ENCODE measurements at places on chromosomes 2 and 18. TPM values are rescaled to one million over a fixed set of nuclear protein-coding genes. Genes with fewer than 3 reads are reported as not detected.
A peak's percentile ranks its signal among the peaks of the same experiment; 100 is the strongest.

KCNG2 gene
- total RNA-seq, result 3.7 TPM

DNA sequence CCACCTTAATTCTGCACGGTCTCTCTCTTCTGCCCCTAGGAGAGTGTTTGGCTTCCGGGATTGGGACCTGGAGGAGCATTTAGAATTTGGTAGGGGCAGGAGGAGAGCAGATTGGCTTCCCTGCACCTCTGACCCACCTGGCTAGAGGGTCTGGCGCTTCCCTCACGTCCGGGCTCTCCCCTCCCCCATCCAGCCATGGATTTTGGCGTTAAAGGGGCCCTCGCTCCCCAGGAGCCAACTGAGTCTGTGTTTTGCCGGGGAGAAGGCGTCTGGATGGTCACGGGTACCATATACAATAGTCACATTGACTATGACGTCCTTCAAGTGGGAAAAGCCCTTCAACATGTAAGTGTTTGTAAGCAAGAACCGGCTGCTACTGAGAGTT lies 6.6 kb downstream of the HOXD3 start:
- H3K4me3 ChIP-seq, result no peak overlapping the region
- no peak for DNase-seq
- no peaks in the 10 kb centered on the region for H3K36me3 ChIP-seq
- no peak overlapping the region for H3K27ac ChIP-seq
- H3K4me1 ChIP-seq, result no peaks in the 10 kb centered on the region
- H3K27me3 ChIP-seq, result peaks cover 56% of the 10 kb centered on the region

DNA sequence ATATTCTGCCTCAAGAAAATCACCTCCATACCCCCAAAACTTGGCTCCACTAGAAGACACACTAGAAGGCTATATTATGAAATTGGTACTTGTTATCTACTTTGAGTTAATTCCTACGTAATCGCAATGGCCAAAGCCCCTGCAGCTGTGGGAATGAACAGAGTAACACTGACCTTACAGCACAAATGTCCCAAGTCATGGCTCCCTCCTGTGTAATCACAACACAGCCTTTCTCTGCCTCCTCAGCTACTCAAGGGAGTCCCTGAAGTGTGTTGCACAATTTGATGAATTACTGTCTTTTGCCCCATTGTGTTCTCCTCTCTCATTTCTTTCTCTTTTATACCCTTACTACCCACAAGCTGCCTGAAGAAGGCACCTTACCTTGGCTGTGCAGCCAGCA lies 375.2 kb downstream of the ARHGAP15 start:
- H3K27ac ChIP-seq, result no peak overlapping the region
- no peak for DNase-seq

- H3K27me3 ChIP-seq, result no peaks in the 10 kb centered on the region
- no peaks in the 10 kb centered on the region for H3K36me3 ChIP-seq
- H3K4me1 ChIP-seq, result no peaks in the 10 kb centered on the region
- H3K4me3 ChIP-seq, result no peak overlapping the region
These were observed 137.4 kb upstream of the CDCA7 start for GRCh38 chr2:173217116-173217840.

- no peaks in the 10 kb centered on the region for H3K27me3 ChIP-seq
- H3K4me1 ChIP-seq, result no peaks in the 10 kb centered on the region
- no peaks in the 10 kb centered on the region for H3K36me3 ChIP-seq
These were observed 1583.2 kb downstream of the SUCLG1 start for GRCh38 chr2:82875858-82876257.

DNA sequence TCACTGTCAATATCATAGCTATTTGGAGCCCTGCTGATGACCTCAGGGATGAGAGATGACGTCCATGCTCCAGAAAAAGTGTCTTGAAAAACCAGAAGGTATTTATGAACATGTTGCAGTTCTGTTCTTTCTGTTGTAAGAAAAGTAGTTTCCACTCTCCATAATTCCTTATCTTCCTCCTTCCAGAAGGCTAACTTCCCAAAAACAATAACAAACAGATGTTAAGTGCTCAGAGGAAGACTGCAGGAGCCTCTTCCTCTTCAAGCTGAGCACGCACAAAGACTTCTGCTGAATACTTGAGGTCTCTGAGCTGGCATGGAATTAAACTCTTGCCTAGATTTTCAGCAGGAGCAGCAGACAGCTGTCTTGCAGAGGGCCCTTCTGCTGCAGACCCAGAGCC lies 434.5 kb upstream of the KLHL29 start:
- no peaks in the 10 kb centered on the region for H3K36me3 ChIP-seq
- H3K27me3 ChIP-seq, result no peaks in the 10 kb centered on the region
- DNase-seq, result no peak

- no peak overlapping the region for H3K4me3 ChIP-seq
- DNase-seq, result no peak
- H3K36me3 ChIP-seq, result no peaks in the 10 kb centered on the region
- no peak overlapping the region for H3K27ac ChIP-seq
- no peaks in the 10 kb centered on the region for H3K27me3 ChIP-seq
These were observed 47.0 kb upstream of the TTC39C start for GRCh38 chr18:23967321-23968089.

GRCh38 chr18:58468191-58468590 lies 160.7 kb downstream of the ALPK2 start:
- H3K4me1 ChIP-seq, result no peaks in the 10 kb centered on the region
- no peak overlapping the region for H3K27ac ChIP-seq
- no peaks in the 10 kb centered on the region for H3K36me3 ChIP-seq

DNA sequence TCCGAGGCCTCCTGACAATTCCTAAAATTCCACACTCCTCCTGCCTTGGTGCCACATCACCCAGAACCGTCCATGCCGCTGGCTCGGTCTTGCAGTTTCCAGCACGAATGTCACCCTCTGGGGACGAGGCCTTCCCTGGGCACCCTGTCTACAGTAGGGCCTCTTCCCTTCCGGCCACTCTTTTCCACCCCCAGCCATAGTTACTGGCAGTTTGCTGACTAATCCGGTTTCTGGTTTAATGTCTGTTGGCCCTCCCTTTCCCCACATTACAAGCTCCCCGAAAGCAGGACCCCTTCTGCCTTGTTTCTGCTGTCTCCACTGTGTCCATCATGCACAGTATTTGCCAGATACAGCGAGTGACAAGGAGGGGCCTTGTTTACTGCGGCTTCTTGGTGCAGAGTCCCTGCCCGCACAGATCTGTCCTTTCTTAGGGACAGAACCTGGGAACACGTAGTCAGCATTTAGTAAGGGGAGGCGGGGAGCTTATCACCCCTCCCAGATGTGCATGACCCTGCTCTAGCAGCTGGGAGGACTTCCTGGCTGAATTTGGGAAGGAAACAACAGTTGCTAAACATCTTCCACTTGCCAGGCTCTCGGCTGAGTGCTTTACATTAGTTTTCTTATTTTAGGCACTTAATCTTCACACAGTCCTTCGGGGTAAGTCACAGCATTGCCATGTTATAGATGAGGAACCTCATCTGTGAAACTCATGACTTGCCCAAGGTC lies 23.6 kb upstream of the CATIP start:
- no peaks in the 10 kb centered on the region for H3K4me1 ChIP-seq
- no peak overlapping the region for H3K4me3 ChIP-seq
- H3K27me3 ChIP-seq, result no peaks in the 10 kb centered on the region
- DNase-seq, result no peak
- no peaks in the 10 kb centered on the region for H3K36me3 ChIP-seq

DNA sequence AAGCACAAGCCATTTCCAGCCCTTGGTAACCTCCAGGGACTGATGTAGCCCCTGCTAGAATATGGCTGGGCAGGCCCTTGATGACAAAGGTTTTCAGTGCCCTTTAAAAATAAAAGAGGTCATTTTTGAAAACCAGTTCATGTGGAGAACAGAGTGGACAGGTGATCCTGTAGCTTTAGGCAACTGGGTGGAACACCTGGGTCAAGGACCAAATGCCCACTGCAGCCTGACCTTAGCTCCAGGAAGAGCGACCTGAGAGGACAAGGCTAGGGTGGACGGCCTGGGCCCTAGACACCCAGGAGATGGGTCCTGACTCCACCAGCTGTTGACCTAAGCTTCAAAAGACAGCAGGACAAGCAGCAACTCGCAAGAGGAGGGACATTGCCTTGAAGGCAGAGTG lies 116.6 kb downstream of the LIPG start:
- H3K4me3 ChIP-seq, result no peak overlapping the region
- no peaks in the 10 kb centered on the region for H3K27me3 ChIP-seq
- H3K27ac ChIP-seq, result no peak overlapping the region
- no peaks in the 10 kb centered on the region for H3K36me3 ChIP-seq

GRCh38 chr18:79460481-79461300 lies 65.0 kb downstream of the NFATC1 start:
- no peak overlapping the region for H3K27ac ChIP-seq
- H3K27me3 ChIP-seq, result no peaks in the 10 kb centered on the region
- H3K36me3 ChIP-seq, result no peaks in the 10 kb centered on the region

DNA sequence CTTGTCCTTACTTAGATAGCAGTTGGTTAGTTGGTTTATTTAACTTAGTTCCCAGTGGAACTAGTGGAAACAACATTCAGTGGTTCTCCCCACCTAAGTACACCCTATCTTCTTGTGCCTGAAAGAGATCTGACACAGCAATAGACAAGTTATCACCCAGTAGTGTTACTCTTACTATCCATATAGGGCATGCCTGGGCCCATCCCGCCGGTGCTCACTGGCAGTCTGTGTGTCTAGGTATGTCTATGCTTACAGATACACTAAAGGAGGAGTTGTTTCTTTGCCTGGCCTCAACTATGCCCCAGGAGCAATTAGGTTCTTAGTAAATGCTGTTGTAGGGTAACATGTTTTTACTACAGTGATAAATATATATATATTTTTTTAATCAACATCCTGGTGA lies 12.0 kb upstream of the NRP2 start:
- H3K27ac ChIP-seq, result no peak overlapping the region
- no peak for DNase-seq
- H3K36me3 ChIP-seq, result no peaks in the 10 kb centered on the region
- H3K4me3 ChIP-seq, result no peak overlapping the region

GRCh38 chr2:205681401-205682238 lies 681 bp upstream of the NRP2 start:
- peak overlapping the region; percentile 50 for H3K4me3 ChIP-seq
- H3K4me1 ChIP-seq, result no peaks in the 10 kb centered on the region
- H3K27me3 ChIP-seq, result no peaks in the 10 kb centered on the region
- no peak for DNase-seq
- peak overlapping the region; percentile 74 for H3K27ac ChIP-seq

DNA sequence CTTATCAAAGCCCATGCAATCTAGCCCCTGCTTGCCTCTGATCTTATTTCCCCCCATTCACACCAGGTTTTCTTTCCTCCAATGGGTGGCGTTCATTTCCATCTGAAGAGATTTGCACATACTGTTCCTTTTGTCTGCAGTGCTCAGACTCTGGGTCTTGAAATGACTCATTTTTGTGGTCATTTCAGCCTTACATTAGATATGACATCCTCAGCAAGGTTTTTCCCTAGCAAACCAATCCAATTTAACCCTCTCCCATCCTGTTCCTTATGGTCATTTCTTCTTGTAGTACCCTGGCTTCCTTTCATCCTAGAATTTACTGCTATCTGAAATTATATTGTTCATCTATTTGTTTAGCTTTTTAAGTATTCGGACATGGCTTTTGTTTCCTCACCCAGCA lies 42.5 kb upstream of the SCN1A start:
- no peak overlapping the region for H3K27ac ChIP-seq
- H3K4me3 ChIP-seq, result no peak overlapping the region
- no peaks in the 10 kb centered on the region for H3K27me3 ChIP-seq
- no peaks in the 10 kb centered on the region for H3K36me3 ChIP-seq
- no peaks in the 10 kb centered on the region for H3K4me1 ChIP-seq

DNA sequence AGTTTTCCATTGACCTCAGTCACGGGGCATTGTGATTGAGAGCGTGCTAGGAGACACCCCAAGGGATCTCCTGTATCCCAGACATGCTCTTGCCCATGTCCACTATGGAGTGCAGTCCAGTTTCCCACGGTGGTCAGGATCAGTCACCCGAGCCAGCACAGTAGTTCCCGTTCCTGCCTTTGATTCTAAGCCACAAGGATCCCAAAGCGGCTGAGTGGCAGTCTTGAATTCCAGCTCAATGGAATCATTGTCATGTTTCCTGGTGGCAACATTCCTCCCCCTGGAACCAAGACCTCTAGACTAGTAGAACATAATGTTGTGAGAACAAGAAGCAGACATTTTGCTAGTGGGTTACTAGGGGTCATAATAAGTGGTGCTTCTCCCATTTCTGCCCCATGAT lies 154.3 kb downstream of the SEPTIN10 start:
- H3K27ac ChIP-seq, result no peak overlapping the region
- H3K4me1 ChIP-seq, result no peaks in the 10 kb centered on the region
- H3K36me3 ChIP-seq, result no peaks in the 10 kb centered on the region
- H3K27me3 ChIP-seq, result no peaks in the 10 kb centered on the region
- DNase-seq, result no peak

DNA sequence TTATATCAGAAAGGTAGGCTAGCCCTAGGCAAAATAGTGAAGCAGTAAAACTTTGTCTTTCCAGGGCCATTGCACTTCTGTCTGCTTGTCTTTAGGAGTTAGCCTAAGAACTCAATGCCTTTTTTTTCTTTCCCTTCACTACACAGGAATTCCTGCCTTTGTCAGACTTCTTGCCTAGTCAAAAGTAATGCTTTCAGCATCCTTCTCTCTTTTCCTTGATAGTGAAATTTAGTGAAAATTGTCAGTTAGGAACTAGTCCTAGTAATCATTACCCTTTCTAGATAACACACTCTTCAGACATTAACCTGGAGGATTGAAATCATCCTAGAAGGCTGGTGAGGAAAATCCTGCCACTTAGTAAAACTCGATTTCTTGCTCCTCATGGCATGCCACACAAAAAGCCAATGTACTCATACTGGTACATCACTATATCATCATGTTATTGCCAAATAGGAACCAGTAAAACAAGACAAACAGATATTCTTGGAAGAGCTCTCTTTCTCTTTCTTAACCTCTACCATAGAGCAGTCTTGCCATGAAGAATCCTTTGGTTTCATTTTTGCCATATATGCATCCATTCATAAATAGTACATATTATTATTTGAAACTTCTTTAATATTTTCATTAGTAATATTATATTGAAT lies 320.5 kb downstream of the CTNNA2 start:
- H3K27ac ChIP-seq, result no peak overlapping the region
- DNase-seq, result no peak
- no peak overlapping the region for H3K4me3 ChIP-seq
- H3K36me3 ChIP-seq, result no peaks in the 10 kb centered on the region
- H3K4me1 ChIP-seq, result no peaks in the 10 kb centered on the region
- no peaks in the 10 kb centered on the region for H3K27me3 ChIP-seq

DNA sequence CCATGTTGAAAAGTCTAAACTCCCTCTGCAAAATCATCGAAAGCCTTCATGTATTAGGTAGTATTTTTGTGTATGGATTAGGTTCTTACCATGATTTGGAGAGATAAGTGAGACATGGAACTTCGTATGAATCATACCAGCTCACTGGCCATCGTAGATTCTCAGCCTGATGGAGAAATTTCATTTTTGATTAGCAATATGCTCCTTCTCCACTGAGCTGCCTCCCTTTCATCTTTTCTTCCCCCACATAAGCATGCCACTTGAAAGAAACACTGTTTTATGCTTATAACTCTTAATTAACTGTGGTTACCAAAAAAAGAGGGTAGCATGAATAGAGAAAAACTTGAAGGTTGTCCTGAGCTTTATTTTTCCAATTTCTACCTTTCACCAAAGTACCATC lies 111.9 kb downstream of the NCK2 start:
- no peak overlapping the region for H3K27ac ChIP-seq
- H3K4me1 ChIP-seq, result no peaks in the 10 kb centered on the region
- no peaks in the 10 kb centered on the region for H3K36me3 ChIP-seq
- no peak overlapping the region for H3K4me3 ChIP-seq
- DNase-seq, result no peak
- H3K27me3 ChIP-seq, result no peaks in the 10 kb centered on the region
